ENCODE measurements at places on chromosomes 2 and 18.

- no peak for DNase-seq
Observed at GRCh38 chr2:2286592-2286991, 44.5 kb downstream of the MYT1L start.

DNA sequence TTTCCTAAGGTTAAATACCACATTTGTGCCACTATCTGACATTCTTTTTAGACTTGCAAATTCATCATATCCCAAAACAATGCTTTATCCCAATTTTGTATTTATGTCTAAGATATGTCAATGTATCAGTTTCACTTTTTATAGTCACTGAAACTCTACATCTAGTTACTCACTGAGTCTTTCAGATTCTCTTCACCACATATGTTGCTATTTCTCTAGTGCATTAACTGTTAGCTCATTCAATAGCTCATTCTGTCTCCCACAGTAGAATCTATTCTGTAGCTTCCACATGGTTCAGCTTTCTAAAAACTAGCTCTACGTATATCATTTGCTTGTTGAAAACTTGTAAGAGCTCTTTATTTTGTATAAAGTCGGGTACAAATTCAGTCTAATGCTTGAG lies 1420.6 kb upstream of the NXPH2 start:
- no peak for DNase-seq

DNA sequence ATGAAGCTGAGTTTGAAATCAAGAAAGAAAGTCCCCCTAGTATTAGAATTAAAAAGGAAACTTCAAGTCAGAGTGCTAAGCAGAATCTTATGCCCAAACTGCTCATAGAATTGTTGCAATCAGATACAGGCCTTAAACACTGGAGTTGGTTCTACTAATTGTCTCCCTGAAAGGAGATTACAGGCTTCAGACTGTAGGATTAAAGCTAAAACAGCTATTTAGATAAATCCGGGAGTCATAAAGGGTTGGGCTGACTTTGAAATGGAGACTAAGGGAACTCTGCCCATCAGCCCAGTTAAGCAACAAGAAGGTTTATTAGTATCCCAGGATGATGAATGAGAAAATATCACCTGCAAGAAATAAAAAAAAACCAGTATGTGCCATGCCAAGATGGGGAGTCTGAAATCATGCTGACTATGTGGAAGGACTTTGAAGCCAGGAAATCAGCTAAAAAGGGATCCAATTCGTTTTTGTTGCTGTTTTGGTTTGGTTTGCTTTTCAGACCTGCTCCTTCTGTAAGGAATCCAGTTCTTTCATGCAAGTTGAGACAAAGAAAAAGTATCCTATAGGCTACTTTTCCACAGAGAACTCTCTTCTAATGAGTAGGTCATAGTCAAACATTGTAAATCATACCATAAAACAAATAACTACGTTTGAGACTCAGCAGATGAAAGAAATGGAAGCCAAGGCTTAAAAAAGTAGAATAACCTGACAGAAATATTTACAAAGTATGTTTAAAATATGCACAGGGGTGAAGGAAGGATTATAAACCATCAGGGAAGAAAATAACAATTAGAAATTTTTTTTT lies 37.6 kb upstream of the MSTN start:
- no peak for DNase-seq

GRCh38 chr2:224309176-224309575 lies 92.7 kb downstream of the FAM124B start:
- DNase-seq: peak; percentile 57

- peak; percentile 91 for DNase-seq
Observed at GRCh38 chr2:219459460-219460311, 25.0 kb downstream of the SPEG start.

DNA sequence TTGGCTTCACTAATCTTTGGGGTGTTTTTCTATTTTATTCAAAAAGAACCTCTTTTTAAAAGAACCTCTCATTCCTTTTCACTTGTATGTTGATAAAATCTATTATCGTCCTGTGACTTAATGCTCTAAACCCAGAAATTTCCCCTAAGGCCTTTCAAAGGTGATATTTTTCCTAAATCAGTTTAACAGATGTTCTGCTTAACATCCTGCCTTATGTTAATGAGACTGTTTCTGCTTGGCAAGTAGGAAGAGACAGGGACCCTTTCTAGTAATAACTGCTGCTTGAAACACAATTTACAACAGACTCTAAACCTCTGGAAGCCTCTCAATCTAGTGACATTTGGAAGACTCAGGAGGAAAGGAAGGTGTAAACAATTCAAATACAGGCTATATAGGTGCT lies 128.8 kb downstream of the KCNJ3 start:
- no peak for DNase-seq

DNA sequence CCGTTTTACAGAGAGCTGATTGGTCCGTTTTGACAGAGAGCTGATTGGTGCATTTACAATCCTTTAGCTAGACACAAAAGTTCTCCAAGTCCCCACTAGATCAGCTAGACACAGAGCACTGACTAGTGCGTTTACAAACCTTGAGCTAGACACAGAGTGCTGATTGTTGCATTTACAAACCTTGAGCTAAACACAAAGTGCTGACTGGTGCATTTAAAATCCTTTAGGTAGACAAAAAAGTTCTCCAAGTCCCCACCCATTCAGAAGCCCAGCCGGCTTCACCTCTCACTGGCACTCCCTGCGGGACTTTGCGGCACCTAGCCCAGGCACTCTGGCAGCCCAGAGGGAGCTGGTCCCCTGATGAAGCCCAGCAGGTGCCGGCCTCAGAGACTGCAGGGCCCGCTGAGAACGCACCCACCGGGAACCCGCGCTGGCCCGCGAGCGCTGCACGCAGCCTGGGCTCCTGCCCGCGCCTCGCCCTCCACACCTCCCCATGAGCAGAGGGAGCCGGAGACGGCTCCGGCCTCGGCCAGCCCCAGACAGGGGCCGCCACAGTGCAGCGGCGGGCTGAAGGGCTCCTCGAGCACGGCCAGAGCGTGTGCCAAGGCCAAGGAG lies 508.1 kb upstream of the CHAC2 start:
- DNase-seq: no peak

DNA sequence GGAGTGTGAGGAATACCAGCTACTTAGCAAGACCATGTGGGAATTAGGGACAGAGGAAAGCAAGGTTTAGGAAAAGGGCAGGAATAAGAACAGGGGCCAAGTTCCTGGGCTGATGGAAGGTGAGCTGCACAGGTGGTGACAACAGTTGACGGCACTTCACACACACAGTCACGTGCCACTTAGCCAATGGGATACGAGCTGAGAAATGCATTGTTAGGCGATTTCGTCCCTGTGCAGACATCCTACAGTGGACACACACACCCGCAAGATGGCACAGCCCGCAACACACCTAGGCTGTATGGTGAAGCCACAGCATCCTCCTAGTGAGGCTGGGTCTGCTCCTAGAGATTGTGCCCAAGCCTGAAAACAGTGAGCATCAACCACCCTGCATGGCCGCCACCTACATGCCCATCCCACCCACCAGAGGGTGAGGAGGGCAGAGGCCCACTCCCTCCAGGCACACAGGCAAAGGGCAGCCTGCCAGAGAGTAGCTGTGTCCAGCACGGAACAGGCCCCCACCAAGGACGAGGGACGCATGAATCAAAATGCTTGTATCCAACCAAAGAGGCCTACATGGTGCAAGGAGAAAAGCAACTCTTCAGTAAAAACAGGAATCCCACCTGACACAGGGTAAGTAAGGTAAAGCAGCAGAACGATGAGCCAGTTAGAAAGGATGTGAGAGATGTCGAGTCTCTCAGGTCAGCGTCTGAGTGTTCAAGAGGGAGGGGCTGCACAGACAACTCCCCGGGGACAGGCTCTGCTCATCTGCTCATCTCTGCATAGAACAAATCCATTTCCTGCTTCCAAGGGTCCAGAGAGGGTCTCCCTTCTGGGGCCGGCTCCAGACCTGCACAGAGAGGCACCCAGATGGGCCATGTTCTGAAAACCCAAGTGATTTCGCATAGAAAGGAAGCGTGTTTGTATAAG lies 51.3 kb downstream of the ZNF516 start:
- no peak for DNase-seq

- DNase-seq: no peak
Observed at GRCh38 chr2:73969356-73969755, 15.4 kb upstream of the TET3 start.

GRCh38 chr2:9744256-9745004 lies 98.8 kb upstream of the TAF1B start:
- DNase-seq: no peak

- peak; percentile 59 for DNase-seq
Observed at GRCh38 chr18:60044290-60045006, 144.7 kb downstream of the PMAIP1 start.

GRCh38 chr2:177478029-177478428 lies 85.5 kb downstream of the AGPS start:
- DNase-seq: no peak

GRCh38 chr2:12106440-12107080 lies 360.1 kb downstream of the LPIN1 start:
- DNase-seq: peak; percentile 95

- DNase-seq: no peak
Observed at GRCh38 chr2:159976527-159977160, 85.8 kb downstream of the PLA2R1 start.

DNA sequence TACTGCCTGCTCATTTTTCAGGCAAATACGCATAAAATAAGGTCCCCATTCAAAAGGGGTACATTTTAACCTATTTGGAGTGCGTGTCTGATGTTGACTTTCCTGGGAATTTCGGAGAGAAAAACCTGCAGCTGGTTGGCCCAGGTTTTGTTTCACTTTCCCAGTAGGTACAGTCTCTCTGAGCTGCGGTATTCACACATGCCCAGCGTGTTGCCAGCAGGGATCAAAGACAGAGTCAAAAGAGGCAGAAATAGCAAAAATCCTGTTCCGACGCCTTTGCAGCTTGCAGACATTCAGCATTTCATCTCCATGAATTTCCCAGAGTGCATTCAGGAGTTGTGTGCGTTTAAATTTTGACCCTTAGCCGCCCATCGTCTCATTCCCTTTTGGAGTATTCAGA lies 855.4 kb upstream of the CELF4 start:
- DNase-seq: no peak

DNA sequence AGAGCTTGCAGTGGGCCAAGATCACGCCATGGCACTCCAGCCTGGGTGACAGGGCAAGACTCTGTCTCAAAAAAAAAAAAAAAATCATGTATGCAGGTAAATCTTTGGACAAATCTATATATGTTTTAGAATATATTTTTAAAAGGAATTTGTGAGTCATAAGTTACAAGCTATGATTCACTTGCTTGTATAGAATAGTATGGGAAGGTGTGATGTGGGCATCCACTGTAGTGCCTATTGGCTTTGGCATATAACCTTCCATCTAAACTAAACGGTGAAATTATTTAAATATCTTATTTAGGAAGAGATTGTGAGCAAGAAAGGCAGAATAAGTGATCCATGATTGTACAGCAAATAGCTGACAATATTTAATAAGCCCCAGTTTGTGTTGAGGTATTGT lies 261.1 kb downstream of the GALNT13 start:
- no peak for DNase-seq

GRCh38 chr2:15640261-15640711 lies 48.6 kb downstream of the DDX1 start:
- DNase-seq: no peak

DNA sequence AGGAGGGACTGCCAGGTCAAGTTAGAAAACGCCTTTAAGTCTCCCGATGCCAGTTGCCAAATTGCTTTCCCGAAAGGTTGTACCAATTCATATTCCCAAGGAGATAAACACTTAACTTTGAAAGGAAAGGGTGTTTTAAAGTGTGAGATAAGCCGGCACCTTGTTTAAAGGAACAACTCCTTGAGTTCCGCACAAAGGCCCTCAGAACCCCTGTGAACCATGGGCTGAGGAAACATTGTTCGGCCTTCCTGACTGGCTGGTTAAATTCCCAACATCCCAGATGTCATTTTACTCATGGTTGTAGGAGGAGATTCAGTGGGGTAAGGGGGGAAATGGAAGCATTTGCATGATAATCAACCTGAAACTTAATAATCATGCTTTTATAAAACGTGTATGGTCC lies 126.6 kb downstream of the BCL11A start:
- no peak for DNase-seq

DNA sequence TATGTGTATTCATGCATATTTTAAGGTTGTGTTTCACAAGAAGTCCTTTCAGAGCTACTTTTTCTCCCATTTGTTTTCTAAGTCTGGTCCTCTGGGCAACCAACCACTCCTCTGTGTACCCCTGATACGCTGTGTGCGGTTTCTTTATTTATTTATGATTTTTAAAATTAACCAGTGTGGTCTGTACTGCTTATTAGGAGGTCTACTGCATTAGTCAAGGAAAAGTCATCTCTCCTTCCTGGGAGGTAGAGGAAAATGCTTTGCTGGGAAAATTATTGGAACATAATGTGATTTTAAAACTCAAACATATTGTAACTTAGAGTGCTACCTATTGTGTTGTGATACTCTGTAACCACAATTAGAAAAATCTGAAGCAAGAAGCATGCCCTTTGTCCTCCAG lies 1404.3 kb downstream of the SUCLG1 start:
- DNase-seq: no peak

- DNase-seq: no peak
Observed at GRCh38 chr2:26527726-26528585, 50.0 kb upstream of the OTOF start.

GRCh38 chr2:154402213-154402612 lies 296.3 kb upstream of the KCNJ3 start:
- DNase-seq: peak; percentile 6

- DNase-seq: no peak
Observed at GRCh38 chr2:99598441-99598840, 108.6 kb upstream of the REV1 start.

GRCh38 chr2:173218326-173219056 lies 136.2 kb upstream of the CDCA7 start:
- no peak for DNase-seq

DNA sequence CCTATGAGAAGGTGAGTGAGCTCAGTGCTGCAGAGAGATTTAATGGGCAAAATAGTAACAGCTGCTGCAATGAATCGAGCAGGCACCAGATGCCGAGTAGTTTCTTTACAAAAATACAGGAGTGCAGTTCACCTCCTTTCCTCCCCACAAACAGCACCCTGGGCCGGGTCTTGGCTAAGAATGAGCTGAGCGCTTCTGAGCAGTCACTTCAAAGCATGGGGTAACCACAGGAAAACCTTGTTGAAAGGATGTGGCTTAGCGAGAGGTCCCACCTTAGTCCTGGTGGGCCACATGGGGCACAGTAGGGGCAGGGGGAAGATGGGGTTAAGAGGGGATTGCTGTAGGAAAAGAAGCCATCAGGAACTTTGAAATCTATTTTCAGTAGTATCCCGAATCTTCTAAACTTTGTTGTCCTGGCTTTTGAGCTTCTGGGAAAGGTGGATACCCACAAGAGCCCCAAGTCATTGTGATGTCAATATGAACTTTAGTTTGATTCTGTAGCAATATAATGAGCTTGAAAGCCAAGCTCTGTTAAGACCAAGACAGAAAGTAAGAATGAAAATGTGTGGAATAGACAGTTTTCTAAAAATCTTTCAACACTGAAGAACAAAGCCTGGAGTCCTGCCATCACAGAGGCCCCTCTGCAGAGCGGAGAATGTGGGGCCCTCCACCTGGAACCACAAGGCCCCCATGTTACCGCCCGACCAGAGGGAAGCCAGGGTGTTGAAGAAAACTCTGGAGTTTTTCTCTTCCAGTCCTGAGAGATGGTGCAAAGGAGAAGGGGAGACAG lies 101.0 kb upstream of the ZNF236 start:
- no peak for DNase-seq
